ENCODE measurements at places on chromosomes 4 and X.
A peak's percentile ranks its signal among the peaks of the same experiment; 100 is the strongest.

DNA sequence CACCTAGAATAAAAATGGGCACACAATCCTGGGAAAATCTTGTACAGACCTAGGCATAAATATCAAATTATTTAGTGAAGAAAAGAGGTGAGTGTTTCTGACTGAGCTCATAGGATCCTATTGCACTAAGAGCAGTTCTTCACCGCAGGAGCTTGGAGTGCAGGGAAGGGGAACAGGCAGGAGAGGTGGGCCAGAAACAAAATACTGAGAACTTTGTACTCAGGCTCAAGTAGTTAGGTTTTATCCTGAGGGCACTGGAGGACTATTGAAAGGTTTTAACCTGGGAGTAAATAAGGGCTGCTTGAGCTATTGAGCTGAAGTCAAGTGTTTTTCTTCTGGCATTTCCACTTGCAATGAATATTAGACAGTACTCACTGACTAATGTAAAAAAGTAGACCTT is 12.2 kb downstream of the EPHA5 start:
- no peak for DNase-seq

DNA sequence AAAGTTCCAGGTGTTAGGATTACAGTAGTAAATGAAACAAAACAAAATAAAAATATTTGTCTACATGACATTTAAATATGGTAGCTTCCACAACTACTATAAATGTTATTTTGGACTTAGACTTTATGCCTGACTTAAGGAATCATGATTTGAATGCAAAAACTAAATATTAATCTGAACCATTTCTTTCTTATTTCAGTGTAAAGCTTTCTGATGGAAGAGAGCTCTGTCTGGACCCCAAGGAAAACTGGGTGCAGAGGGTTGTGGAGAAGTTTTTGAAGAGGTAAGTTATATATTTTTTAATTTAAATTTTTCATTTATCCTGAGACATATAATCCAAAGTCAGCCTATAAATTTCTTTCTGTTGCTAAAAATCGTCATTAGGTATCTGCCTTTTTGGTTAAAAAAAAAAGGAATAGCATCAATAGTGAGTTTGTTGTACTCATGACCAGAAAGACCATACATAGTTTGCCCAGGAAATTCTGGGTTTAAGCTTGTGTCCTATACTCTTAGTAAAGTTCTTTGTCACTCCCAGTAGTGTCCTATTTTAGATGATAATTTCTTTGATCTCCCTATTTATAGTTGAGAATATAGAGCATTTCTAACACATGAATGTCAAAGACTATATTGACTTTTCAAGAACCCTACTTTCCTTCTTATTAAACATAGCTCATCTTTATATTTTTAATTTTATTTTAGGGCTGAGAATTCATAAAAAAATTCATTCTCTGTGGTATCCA is 1.6 kb downstream of the CXCL8 start:
- DNase-seq: no peak

DNA sequence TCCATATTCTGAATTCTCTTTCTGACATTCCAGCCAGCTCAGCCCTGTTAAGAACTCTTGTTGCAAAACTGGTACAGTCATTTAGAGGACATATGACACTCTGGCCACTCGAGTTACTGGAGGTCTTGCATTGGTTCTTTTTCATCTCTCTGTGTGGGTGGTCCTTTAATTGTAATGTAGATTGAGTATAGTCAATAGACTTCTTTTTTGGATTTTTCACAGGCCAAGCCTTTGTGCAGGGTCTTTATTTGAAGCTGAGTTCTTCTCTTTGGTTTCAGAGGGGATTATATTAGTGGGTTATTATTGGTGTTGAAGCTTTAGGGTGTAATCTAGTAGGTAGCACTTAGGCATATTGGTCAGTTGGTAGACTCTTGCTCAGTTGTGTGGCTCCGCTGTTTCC is 118.0 kb upstream of the GIMD1 start:
- no peak for DNase-seq

- DNase-seq: no peak
These were observed 55.1 kb upstream of the MAMLD1 start for GRCh38 chrX:150308041-150308440.

- DNase-seq: no peak
These were observed 743 bp downstream of the ANTXR2 start for GRCh38 chr4:80072228-80072743.

DNA sequence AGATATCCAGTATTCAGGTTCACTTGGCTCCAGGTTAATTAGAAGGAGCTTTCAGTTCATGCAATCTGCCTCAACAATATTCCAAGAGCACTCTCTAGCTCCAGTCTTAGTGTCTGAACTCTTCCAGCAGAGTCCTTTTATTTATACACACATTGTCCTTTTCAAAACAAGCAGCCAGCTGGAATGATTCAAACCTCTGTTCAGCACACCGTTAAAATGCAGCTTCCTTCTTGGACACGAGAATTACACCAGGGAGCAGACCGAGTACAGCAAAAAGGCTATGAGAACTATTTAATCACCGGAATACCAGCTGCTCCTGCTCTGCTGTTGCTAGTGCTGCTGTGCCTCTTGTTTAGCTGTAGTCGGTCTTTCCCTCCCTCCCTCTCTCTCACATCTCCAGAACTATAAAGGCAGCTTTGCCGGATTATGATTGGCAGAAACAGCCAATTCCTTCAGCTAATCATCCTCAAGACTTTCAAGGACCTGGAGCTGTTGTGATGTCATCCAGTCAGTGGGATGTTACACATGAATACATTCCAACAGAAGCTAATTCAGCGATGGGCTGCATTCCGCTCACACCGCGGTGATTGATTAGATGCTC is at the start of gene NDST4:
TSS of gene NDST4 (minus strand) at position 115 of the 601 bp plus-strand sequence. CDS start 36,584 bp downstream, outside the sequence.
- DNase-seq: peak; percentile 43

DNA sequence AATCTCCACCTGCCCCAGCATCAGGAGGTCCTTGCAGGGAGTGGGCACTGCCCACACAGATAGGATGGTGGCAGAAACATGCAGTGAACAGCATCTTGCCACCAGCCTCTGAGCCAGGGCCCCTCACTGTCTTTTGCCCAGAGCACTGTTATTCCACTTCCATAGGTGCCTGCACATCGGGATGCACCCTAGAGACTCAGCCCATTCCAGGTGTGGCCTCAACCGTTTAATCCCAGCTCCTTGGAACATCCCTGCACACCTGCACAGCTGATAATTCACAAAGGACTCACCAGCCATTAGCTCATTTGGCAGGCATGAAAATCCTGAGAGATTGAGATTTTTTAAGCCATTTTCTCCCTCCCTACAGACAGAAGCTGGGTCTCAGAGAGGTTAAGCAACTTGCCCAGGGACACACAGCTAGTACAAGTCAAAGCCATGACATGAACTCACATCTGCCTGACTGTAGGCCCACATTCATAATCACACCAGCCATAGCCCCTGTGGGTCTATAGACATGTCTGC is 116.3 kb downstream of the EFNB1 start:
- no peak for DNase-seq

DNA sequence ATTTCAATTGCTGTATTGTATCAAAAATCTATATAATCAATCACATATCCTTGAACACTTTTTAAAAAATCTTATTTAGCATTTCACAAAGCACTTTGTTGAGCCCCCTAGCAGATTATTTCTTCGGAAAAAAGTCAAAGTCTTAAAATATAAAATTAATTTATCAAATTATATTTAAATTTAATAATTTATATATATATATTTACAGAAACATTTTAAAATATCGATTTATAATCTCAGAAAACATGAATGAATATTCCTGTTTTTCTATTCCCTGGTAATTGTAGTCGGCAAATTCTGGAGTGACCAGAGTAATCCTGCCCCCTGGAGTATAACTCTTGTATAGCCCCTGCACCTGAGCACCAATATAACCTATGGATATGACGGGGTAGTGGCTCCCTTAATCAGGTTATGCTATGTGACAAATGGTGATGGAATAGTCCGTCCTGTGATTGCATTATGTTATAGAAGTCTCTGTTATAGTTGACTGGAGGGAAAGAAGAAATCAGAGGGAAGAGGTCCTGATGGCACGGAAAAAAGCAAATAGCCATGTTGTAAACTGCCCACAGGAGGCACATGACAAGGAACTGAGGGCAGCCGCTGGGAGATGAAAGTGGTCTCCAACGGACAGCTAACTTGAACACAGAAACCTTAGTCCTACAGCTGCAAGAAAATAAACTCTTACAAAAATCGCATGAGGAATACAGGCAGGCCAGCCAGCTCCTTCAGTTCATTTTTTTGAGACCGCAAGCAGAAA is 1092.3 kb downstream of the ARAP2 start:
- DNase-seq: no peak

- no peak for DNase-seq
These were observed 646.7 kb downstream of the TLL1 start for GRCh38 chr4:166519774-166520173.
